ENCODE measurements at places on chromosomes 4 and X.
A peak's percentile ranks its signal among the peaks of the same experiment; 100 is the strongest.

- no peak for DNase-seq
These were observed 20.5 kb upstream of the AFAP1 start for GRCh38 chr4:7960017-7960789.

DNA sequence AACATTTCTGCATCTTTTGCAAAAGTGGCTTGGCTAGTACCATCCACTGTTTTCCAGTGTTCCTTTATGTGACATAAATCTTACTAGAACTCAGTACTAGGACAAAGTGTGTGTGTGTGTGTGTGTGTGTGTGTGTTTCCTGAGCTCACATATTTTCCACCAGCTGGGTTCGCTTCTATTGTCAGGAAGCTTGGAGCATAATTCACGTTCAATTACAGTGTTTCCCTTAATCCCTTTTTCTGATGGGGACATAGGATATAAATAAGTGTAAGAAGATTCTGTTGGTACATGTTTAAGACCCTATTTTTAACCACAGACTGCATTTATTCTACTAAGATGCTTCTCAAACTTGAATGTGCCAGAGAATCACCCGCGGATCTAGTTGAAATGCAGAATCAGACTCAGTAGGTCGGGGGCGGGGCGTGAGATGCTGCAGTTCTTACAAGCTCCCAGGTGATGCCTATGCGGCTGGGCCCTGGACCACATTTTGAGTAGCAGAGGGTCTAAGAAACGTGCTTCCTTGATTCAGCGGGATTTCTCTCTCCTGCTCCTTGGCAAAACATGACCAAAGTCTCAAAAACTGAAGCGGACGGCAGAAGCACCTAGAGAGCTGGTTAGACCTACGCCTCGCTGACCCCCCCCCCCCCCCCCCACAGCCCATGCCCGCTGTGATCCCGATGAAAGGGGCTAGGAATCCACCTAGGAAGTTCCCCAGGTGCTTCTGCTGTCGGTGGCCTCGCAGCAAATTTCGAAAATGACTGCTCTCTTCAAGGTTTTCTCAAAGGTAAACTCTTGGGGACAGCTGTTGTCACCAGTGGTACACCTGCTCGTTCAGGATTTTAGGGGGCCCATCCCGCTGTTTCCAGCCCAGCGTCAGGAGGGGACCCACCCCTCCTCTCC is 797 bp downstream of the CD99L2 start:
- DNase-seq = peak; percentile 23

DNA sequence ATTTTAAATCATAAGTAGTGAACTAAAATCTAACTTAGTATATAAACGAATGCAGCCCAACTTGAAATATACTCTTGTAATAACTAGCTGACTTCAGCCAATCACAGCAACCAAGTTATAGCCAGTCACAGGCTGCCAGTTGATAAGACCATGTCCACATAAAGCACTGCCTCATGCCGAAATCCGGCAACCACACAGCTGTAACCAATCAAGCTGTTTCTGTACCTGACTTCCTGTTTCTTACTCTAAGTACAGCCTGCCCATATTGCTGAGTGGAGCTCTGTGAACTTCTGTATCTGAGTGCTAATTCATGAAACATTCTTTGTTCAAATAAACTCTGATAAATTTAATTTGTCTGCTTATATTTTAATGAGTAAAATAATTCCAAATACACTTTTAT is 805.3 kb upstream of the EPHA5 start:
- no peak for DNase-seq

GRCh38 chrX:2373615-2374014 is 127.2 kb downstream of the DHRSX start:
- DNase-seq = no peak

DNA sequence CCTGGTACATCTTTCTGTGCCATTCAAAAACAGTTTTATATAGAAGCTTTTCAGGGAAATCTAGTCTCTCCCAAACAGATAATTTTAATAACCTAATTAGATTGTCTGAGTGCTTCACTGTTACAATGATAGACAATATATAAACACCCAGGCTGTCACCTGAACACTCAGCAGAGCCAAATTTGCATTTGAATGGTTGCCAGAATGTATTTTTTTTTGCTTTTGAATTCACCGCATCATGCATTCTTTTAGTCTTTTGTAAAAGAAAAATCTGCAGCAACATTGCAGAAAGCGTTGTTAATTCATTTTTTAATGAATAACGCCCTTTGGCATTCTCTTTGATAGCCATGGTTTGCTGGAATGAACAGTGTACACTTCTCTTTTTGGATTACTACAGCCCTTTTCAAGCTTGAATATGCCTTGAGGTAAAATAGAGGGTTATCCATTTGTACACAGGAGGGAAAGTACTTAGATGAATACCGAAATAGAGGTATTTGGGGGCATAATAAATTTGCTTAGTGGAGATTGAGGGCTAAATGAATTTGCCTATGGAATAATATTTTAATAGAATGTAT is 175.0 kb upstream of the EPHA5 start:
- DNase-seq = no peak

GRCh38 chr4:123984886-123985285 is 588.3 kb downstream of the SPRY1 start:
- no peak for DNase-seq

Data from activated T-helper 9 cell treated with anti-CD3 and anti-CD28 coated beads, Interleukin-2, amount 50 U/mL, for 16 hours (primary cell).